Uterine smooth muscle cell (primary cell): ENCODE measurements at places on chromosomes 2 and 18. TPM values are rescaled to one million over a fixed set of nuclear protein-coding genes. Genes with fewer than 3 reads are reported as not detected.

The ASXL3 gene
- 0.87 and 3.3 TPM in 2 replicates for total RNA-seq

The REG3A gene
- not detected in 2 replicates for total RNA-seq

The NEU2 gene
- total RNA-seq, result not detected in 2 replicates

The NEB gene
- total RNA-seq, result 0.12 and 0.22 TPM in 2 replicates

The GPR39 gene
- 3.1 and 7.6 TPM in 2 replicates for total RNA-seq

The MYO1B gene
- total RNA-seq, result 86.9 and 109 TPM in 2 replicates

The CROCC2 gene
- total RNA-seq, result under 0.01 TPM in 1 of 2 replicates, not detected in the other

The CXCR1 gene
- total RNA-seq, result not detected in 2 replicates

The CYP27A1 gene
- total RNA-seq, result 12.7 and 25.1 TPM in 2 replicates

The APCDD1 gene
- total RNA-seq, result not detected in 2 replicates

The FSHR gene
- total RNA-seq, result not detected in 2 replicates

The CAPN14 gene
- 0.11 and 0.12 TPM in 2 replicates for total RNA-seq

The SNED1 gene
- total RNA-seq, result 4.5 and 7.5 TPM in 2 replicates

The SP5 gene
- total RNA-seq, result not detected in 2 replicates

The LYPD6 gene
- 3.6 and 4.4 TPM in 2 replicates for total RNA-seq

The HOXD1 gene
- not detected in 2 replicates for total RNA-seq

The SP140 gene
- total RNA-seq, result 2.0 and 2.6 TPM in 2 replicates

The CDK15 gene
- 3.1 and 3.4 TPM in 2 replicates for total RNA-seq

The NT5C1B gene
- total RNA-seq, result 0.33 TPM in 1 of 2 replicates, not detected in the other

The RAB11FIP5 gene
- total RNA-seq, result 42.9 and 48.5 TPM in 2 replicates

The CCDC150 gene
- 6.4 and 14.7 TPM in 2 replicates for total RNA-seq

The SNORC gene
- 0.44 and 1.2 TPM in 2 replicates for total RNA-seq

The COL6A3 gene
- total RNA-seq, result 1,986 and 2,978 TPM in 2 replicates

The SOX11 gene
- total RNA-seq, result 0.37 and 0.66 TPM in 2 replicates

The ZFAND2B gene
- 25.5 and 30.0 TPM in 2 replicates for total RNA-seq

The ATRAID gene
- total RNA-seq, result 140 and 237 TPM in 2 replicates

The FAM237A gene
- total RNA-seq, result not detected in 2 replicates

The KCNJ3 gene
- 0.12 and 0.22 TPM in 2 replicates for total RNA-seq

The RBM43 gene
- total RNA-seq, result 4.8 and 6.7 TPM in 2 replicates

The NETO1 gene
- total RNA-seq, result not detected in 2 replicates

The FTCDNL1 gene
- total RNA-seq, result 1.3 and 4.1 TPM in 2 replicates

The KRTCAP3 gene
- not detected in 2 replicates for total RNA-seq

The GAL3ST2 gene
- 0.25 and 0.44 TPM in 2 replicates for total RNA-seq

The GRHL1 gene
- under 0.01 and 0.37 TPM in 2 replicates for total RNA-seq

The TAF1B gene
- total RNA-seq, result 40.9 and 46.6 TPM in 2 replicates

The UGT1A3 gene
- total RNA-seq, result not detected in 2 replicates

The STK16 gene
- 42.4 and 48.9 TPM in 2 replicates for total RNA-seq
